ENCODE measurements at places on chromosomes 5 and 9.

DNA sequence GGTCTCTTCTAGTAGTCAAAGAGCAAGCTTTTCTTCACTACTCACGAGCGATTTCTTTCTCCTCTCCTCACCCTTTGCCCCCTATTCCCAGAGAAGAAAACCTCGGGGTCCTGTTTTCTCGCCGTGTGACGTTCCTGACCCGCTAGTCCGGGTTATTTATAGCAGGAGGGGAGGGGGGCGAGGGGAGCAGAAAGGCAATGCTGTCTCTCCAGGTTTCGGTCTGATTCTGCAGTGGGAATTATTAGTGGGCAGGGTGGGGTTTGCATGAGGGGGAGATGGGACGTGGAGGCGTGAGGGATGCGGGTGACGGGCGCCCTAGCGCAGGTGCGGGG lies 847 bp upstream of the GABRB2 start:
- no peak for DNase-seq

- no peak for DNase-seq
Measured at GRCh38 chr9:128703616-128704355, 1.5 kb downstream of the PKN3 start.

DNA sequence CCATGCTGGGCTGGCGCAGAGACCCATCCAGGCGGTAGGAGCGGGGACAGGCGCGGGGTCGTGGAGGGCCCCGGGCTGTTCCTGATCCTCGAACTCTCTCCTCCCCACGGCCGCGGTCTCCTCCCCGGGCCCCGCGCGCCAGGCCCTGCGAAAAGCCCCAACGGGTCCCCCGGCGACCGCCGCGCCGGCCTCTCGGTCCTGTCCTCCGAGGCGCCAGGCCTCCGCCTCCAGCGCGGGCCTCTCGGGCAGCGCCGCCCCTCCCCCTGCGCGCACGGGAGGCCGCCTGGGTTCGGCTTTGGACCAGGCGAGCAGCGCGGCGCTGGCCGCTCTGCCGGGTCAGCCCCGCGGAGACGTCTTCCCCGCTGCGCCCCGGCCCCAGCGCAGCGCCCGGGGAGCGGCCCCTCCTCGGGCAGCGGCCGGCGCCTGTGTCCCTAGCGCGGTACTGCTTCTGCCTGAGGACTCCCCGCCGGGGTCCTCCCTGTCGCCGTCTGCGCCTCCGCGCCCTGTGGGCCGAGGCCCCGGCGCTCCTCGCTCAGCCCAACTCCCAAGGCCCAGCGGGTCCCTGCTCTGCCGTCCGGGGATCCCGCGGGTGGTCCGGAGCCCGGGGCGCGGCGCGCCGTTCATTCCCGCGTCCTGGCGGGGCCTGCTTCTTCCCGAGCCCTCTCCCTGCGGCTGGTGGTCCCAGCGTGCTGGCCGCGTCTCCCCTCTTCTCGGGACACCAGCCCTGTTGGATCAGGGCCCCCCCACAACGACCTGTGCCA lies 13.4 kb downstream of the COL23A1 start:
- DNase-seq: no peak

- DNase-seq: no peak
Measured at GRCh38 chr5:133370036-133370831, 242.1 kb downstream of the FSTL4 start.

DNA sequence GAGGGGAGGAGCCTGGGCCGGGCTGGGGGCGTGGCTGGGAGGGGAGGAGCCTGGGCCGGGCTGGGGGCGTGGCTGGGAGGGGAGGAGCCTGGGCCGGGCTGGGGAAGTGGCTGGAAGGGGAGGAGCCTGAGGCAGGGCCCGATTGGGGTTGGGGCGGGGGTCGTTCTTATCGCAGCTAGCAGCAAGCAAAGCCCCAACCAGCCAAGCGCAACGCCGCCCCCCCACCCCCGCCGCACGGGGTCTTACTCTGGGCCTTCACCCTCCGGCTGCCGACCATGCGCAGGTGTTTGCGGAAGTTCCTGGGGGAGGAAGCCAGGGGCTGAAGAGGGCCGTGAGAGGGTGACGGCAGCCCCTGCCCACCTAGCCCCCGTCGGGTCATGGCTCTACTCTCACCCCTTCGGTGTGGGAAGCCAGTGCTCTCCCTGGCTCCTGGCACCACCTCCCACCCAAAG lies 5.0 kb downstream of the NSMF start:
- DNase-seq: no peak

- DNase-seq: no peak
Measured at GRCh38 chr9:123513554-123513953, 157.6 kb downstream of the CRB2 start.

DNA sequence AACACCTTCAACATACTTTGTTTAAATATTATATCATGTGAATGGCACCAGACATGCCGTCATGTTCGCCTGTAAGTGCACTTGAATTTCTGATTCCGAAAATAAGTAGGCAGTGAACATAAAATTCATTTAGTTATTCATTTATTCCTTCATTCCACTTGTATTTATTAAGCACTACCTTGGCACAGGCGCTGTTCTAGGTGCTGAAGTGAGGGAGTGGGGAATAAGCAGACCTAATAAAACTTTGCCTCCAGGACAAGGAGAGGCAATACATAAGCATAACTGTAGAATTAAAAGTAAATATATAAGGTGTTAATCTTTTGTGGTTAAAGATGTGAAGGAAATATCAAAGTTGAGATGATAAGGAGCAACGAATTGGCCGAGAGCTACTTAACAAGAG lies 297.4 kb downstream of the TENT4A start:
- DNase-seq: no peak

DNA sequence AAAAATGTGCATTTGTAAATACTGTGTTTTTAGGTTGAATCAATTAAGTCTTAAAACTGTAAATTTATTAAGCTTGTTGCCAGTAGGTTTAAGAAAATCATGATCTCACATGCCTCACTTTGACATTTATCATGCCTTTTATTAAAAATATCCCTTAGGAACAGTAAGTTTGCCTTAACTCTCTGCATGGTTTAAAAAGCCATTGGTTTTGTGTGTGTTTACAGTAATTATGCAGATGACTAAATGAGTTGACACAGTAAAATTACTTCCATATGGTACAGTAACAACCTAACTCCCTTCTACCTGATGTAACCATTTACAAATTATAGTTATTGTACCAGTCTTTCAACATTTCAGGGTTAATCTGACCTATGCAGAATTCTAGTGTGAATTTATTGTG lies 6.5 kb downstream of the RPS6 start:
- no peak for DNase-seq

GRCh38 chr5:157029457-157029856 lies 29.5 kb downstream of the HAVCR1 start:
- no peak for DNase-seq

DNA sequence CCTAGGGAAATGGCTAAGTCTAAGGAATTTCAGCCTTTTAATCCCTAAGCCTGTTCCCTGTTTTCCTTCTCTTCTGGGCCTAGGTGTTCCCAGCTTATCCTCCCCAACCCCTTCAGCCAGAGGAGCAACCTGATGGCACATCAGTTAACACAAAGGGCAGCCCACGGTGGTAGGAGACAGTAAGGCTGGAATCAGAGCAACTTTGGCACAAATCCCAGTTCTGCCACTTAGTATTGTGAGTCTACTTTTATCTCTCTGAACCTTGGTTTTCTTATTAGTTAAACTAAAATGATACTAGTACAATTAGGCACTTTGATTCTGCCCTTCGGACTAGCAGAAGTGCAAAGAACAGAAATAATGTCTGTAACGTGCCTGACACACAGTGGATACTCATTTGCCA lies 246.8 kb downstream of the SAXO1 start:
- no peak for DNase-seq

GRCh38 chr5:172178301-172178987 lies 9.6 kb downstream of the STK10 start:
- DNase-seq: no peak

- DNase-seq: no peak
Measured at GRCh38 chr9:98993570-98993945, 49.9 kb downstream of the COL15A1 start.

All from AG04450 (cell line).